ENCODE measurements at places on chromosomes 12 and 14.

GRCh38 chr12:95114766-95115405 is 41.5 kb upstream of the NR2C1 start:
- no peak for DNase-seq

DNA sequence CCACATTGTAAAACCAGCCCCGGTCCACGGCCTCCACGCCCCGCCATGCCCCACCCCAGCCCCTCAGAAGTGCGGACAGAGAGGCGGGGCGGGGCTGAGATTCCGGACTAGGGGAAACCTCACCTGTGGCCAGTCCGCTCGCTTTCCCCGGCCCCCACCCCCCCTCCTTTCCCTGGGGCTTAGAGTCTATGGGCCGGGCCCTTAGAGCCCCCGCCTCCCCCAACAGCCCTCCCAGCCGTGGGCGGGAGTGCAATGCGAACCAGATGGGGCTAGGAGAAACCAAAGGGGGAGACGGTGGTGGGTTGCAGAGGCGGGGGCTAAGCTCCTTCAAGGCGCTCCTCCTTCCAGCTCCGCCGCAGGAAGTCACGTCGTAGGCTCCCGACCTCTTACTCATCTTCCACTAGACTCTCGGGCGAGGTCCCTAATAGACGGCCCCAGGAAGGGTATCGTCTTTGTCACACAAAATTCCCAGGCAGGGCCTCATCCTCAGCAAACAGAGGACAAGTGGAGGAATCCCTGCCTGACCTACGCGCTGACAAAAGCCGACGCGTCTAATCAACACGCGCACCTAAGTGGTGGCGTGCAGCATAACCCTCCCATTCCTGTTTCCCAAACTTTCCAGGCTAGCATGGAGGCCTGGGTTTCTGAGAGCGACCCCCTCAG is 1.1 kb upstream of the NAB2 start:
- DNase-seq = peak; percentile 91

DNA sequence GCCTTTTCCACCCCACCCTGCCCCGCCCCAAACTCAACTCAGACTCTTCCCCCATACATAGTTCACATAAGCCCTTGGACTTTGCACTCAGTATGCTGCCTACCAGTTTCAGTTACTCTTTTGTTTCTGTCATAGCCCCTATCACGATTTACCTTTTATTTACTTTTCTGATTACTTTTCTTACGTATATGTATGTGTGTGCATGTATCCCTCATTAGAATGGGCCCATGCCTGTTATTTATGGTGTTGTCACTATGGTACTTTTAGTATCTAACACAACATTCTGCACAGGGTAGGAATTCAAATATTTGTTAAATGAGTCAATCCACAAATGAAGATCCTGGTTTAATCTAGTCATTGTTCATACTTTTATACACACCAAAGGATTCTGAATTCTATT is 16.5 kb upstream of the LUM start:
- DNase-seq = no peak

GRCh38 chr14:21941885-21942284 is 268.3 kb upstream of the OR4E1 start:
- no peak for DNase-seq

GRCh38 chr14:70894868-70895267 is 12.4 kb upstream of the PCNX1 start:
- DNase-seq = no peak

- DNase-seq = no peak
Observed at GRCh38 chr12:65419284-65420072, 141.0 kb downstream of the MSRB3 start.

Data from Right ventricle myocardium inferior (tissue), 1 donor.